A549 treated with ZK216348 at 1 μM for 4 hours (cell line): ENCODE measurements at places on chromosomes 2 and 18. TPM values are rescaled to one million over a fixed set of nuclear protein-coding genes. Genes with fewer than 3 reads are reported as not detected.

PTPRM gene
- total RNA-seq = 26.0 to 36.8 TPM (median 31.8 TPM) in 5 replicates

CENPA gene
- total RNA-seq = 46.7 to 57.0 TPM (median 49.9 TPM) in 5 replicates

ROCK2 gene
- 17.9 to 33.3 TPM (median 27.6 TPM) in 5 replicates for total RNA-seq

HOXD12 gene
- not detected in 5 replicates for total RNA-seq

UGT1A9 gene
- total RNA-seq = 3.7 to 7.2 TPM (median 5.0 TPM) in 5 replicates

CCDC195 gene
- not detected in 5 replicates for total RNA-seq

RNF152 gene
- total RNA-seq = 0.09 to 0.15 TPM in 2 of 5 replicates, not detected in the others

SULT1C3 gene
- total RNA-seq = not detected in 5 replicates
